A673 (cell line): ENCODE measurements at places on chromosomes 4 and X.

DNA sequence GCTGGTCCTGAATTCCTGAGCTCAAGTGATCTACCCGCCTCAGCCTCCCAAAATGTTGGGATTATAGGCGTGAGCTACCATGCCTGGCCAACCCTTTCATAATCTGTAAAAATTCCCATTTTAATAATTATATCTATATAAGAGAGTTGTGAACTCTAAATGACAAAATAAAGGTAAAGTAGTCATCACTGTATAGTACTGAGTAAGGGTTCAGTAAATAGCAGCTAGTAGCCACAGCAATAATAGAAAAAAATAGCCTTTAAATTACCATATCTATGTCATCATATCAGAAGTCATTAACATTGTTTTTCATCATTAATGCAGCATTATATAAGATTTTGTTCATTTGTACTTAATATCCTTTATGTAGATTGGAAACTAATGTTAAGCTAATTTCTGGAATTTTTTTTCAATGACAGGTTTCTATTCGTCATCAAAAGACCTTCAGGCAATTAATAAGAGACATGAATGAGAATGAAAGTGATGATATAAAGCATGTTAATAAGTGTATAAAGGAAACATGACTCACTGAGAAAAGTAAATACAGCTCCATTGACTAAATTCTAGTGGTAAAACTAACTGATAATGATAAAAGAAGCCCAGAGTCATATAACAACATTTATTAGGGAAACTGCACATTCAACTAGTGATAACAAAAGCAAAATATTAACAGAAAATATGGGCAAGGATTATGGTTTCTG, 85.9 kb upstream of the UGT8 start:
- DNase-seq, result no peak

- DNase-seq, result no peak
Observed at GRCh38 chrX:81255876-81256275, 54.0 kb downstream of the SH3BGRL start.

DNA sequence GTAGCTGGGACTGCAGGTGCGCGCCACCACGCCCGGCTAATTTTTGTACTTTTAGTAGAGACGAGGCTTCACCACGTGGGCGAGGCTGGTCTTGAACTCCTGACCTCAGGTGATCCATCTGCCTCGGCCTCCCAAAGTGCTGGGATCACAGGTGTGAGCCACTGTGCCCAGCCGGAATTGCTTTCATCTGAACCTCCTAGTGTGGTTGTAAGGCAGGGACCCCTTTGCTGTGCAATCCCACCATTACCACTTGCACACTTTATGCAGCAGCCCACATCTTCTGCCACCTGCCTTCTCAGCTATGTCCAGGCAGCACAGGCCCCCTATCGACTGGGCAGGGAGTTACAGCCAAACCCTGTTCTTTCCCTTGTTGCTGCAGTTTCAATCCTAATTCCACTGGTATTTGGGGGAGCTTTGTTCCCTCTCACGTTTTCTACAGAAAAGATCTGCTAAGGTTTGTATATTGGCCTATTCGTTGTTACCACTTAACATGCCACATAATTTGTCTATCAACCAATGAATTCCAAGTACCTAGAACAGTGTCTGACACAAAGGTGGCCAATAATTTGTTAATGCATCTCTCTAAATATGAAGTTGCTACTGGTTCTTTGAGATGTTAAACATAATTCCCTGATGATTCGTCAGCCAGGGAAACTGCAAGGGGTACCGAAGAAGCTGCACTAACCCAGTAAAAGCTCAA, 6.5 kb downstream of the RPL39 start:
- DNase-seq, result peak; percentile 57

- no peak for DNase-seq
Observed at GRCh38 chr4:94933799-94934198, 176.0 kb downstream of the BMPR1B start.

DNA sequence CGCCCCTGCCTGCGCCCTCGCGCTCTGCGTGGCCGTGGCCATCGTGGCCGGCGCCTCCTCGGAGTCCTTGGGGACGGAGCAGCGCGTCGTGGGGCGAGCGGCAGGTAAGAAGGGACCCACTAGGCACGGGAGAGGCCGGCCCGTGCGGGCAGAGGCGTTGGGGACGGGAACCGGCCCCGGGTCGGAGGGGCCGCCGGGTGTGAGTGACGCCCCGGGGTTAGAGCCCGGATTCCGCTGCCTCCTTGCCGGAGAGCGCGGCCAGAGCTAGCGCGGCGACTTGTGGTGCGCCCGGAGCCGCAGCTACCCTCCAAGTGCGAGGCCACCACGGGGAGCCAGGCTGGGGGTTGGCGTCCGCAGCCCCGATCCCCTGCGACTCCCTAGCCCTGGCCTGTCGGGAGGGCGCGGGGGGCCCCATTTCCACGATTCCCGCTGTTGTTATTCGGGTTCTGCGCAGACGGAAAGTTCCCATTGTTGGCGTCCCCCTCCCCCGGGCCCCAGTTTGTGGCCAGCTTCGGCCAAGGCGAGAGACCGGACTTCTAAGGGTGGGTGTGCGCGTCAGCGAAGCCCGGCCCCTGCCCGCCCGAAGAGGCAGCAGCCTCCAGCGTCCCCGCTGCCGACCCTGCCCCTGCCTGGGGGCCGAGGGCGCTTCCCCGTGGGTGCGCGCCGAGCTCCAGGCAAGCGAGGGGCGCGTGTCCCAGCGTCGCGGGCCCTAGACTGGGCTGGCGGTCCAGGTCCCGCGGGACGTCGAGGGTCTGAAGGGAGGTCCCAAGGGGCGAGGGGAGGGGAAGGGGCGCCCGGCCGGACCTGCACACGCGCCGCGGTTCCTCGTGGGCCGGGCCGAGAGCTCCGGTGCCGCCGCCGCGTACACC, 1.1 kb downstream of the FGFR3 start:
- no peak for DNase-seq

GRCh38 chr4:71355045-71355444, 16.2 kb downstream of the SLC4A4 start:
- no peak for DNase-seq

DNA sequence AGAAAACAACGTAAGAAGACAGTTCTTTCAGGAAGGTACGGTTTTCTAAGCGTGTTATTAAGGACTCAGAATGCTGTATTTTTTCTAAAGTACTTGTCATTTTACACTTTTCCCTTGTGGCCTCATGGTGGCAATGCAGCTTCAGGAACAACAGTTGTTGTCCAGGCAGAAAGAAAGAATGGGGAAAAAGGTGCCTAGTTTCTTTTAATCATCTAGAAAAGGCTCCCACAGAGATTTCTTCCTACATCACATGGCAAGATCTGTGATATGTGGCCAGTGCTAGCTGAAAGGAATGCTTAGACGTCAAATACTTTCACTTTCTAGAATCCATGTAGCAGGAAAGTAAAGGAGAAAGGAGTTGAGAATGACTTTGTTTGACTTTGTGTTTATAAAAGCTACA, 49.0 kb upstream of the TRAM1L1 start:
- DNase-seq, result peak; percentile 83

DNA sequence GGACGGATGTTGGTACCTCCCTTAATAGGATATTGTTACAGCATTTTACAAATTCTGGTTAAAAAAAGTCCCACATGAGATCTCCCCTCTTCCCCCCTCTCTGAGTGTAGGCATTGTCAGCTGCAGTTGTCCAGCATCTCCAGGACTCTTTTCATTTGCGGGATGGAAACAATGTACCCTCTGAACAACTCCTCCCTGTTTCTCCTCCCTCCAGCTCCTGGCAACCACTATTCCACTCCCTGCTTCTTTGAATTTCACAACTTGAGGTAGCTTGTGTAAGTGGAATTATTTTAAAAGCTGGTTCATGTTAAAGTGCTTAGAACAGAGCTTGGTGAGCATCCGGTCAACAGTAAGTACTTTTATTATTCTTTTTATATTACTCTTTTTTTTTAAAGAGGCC, 69.8 kb downstream of the TBL1X start:
- DNase-seq, result peak; percentile 39

GRCh38 chrX:111123606-111124179, 27.7 kb downstream of the PAK3 start:
- no peak for DNase-seq

DNA sequence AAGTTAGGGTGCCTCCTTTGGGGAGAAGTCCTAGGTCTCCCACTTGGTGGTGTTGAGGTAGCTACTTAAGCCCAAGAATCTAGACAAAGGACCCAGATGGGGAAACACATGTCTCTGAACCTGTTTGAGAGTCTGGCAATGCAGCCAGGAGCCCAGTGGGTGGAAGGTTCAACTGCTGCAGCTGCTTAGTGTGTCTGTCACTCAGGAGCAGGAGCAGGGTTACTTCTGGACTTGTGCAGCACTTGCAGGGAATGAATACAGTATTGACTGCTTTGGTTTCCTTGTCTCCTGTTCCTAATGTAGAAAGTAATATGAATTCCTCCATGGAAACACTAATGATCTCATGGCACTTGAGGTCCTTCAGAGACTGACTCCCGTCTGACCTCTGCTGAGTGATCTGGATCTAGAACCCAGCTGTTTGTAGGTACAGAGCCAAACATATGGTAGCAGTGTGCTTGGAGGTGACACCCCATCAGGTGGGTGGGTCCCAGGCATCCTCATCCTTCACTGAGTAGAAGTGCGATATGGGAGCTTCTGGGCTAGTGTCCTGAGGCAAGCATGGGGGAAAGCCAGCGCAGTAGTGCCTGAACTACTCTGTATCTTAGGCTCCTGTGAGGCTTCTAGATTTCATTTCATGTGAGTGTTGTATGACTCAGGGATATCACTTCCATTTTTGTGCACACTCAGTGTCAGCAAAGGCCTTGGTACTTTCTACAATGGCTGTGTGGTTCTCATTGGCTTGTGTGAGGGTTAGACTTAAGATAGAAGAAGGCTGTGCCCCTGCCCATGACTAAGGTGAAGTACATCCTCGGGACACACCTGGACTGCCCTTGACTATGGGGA, 85.0 kb upstream of the WDR1 start:
- DNase-seq, result no peak

DNA sequence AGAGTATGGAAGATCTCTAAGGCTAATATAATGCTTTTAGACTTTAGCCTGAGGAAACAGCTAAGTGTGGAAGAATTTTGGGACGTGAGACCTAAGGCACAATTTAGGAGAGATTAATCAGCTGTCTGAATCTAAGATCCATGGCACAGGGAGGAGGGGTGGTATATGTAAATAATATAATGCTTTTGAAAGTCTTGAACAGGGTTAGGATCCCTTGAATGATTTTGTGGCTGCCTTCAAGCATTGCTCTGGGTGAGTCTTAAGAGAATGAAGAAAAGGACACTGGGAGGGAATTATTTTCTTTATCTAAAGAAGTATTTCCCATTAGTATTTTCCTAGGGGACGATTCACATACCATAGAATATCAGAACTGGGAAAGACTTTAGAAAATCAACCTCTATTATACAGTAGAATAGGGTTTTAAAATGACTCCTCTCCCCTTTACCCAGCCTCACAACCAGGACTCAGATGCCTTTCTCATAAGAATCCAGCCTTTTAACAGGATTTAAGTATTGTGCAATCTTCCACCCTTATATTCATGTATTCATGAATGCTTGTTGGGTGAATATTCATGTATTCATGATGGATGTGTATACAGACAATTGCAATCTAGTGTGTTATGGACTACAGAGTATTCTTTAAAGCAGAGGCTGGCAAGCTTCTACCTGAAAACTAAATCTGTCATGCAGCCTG, 664.2 kb upstream of the CPEB2 start:
- peak; percentile 83 for DNase-seq

DNA sequence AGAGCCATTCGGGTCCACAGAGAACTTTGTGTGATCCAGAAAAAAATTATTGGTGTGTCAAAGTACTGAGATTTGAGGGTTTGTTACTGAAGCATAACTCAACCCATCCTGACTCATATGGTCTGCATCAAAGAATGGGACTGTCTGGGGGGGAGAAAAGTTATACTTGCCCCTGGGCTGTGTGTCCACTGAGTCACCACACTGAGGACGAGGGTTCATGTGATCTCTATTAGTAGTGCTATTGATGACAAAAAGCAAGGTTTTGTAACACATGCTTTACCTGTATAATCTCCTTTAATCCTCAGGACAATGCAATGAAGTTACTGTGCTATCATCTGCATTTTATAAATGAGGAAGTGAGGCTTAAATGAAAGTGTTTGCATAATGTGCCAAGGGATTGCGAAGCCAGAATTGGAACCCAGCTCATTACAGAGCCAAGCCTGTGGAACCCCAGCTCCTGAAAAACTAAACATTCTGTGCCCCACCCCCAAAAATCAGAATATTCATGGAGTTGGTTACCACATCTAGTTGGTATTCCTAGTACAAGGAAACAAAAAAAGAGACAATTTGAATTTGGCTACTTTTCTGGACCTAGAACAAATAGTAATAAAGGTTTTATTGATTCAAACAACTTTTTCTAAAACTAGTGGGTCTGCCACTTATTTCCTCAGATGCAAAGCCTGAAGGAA, 31.2 kb downstream of the CCDC149 start:
- DNase-seq, result no peak

GRCh38 chrX:10171249-10171648, 14.5 kb downstream of the CLCN4 start:
- DNase-seq, result no peak

DNA sequence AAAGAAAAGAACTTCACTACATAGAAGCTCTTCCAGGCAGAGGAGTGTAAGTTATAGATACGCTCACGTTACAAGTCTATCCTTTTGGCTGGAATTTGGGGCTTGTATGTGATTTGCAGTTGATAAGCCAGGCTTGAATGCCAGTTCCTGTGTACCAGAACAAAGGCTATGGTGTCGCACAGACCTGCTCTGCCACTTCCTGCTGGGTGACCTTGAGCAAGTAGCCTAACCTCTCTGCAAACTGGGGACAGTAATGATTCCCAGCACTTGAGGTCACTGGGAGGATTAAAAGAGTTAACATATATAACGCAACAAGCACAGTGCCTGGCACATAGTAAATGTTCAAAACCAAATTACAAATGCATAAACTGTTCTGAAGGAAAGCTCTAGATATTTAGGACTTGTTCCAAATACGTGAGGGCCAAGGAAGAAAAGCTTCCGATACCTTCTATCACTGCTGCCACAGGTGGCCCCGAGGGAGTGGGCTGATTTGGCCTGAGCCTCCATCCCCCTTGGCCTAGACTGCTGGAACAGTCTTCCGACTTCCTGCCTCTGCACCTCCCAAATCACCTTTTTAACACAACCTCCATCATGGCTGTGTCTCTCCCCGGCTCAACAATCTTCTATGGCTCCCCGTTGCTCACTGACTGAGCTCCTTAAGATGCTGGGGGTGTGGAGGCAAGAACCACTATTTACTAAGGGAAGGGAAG, 1.3 kb upstream of the SOWAHD start:
- DNase-seq, result no peak

- no peak for DNase-seq
Observed at GRCh38 chr4:11293866-11294265, 134.8 kb downstream of the HS3ST1 start.

- DNase-seq, result no peak
Observed at GRCh38 chrX:71105628-71106027, 912 bp downstream of the CXorf65 start.

- no peak for DNase-seq
Observed at GRCh38 chr4:112944006-112944405, 105.4 kb upstream of the ANK2 start.

DNA sequence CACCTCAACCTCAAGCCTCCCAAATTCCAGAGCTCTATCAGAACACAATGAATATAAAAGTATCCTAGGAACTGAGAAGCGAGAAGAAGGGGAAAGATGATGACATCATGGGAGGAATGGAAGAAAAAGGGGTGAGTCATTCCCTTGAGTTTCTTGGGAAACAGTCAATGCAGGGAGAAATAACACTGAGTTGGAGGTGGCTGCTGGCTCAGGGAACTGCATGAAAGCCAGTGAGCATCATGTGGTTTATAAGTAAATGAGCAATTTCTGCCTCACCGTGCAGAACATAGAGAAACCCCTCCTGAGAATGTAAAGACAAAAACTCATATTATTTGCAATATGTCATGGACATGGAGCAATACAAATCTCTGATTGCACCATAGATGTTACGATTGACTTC, 73.3 kb downstream of the SHOX start:
- DNase-seq, result no peak
